Activated naive CD4-positive, alpha-beta T cell treated with anti-CD3 and anti-CD28 coated beads for 36 hours (primary cell): ENCODE measurements at places on chromosomes 5 and 9. TPM values are rescaled to one million over a fixed set of nuclear protein-coding genes. Genes with fewer than 3 reads are reported as not detected.

The SLC6A3 gene
- not detected for total RNA-seq

DNA sequence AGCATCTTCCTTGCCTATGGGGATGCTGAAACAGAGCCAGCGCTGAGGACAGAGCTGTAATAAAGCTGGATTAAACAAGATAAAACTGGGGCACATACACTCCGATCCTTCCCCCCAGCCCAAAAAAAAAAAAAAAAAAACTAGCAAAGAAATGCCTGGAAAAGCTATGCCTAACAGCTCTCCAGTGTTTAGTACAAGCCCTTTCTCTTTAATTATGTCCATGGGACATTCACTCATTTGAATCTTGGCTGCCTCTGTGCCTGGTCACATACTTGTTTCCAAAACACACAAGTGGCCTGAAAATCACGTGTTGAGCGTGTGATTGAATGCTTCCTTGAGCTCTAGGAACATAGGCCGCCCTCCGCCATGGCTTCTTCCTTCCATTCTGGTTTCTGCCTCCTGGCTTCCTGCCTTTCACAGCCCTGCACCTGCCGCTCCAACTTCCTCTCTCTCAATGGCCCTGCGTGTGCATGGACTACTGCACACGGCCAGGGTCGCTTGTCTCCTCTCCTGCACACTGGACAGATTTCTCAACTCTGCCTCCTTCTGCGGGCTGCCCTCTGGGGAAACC is 111.0 kb upstream of the RETREG1 start:
- no peaks in the 10 kb centered on the region for H3K36me3 ChIP-seq
- peaks cover 2% of the 10 kb centered on the region for H3K27me3 ChIP-seq
- peaks cover 12% of the 10 kb centered on the region for H3K4me1 ChIP-seq
- no peak overlapping the region for H3K4me3 ChIP-seq

GRCh38 chr5:88727705-88728313 is 155.2 kb downstream of the MEF2C start:
- no peak for DNase-seq
- H3K27ac ChIP-seq, result no peak overlapping the region
- no peak overlapping the region for H3K4me3 ChIP-seq
- no peaks in the 10 kb centered on the region for H3K36me3 ChIP-seq
- peaks cover 10% of the 10 kb centered on the region for H3K27me3 ChIP-seq
- H3K4me1 ChIP-seq, result no peaks in the 10 kb centered on the region

DNA sequence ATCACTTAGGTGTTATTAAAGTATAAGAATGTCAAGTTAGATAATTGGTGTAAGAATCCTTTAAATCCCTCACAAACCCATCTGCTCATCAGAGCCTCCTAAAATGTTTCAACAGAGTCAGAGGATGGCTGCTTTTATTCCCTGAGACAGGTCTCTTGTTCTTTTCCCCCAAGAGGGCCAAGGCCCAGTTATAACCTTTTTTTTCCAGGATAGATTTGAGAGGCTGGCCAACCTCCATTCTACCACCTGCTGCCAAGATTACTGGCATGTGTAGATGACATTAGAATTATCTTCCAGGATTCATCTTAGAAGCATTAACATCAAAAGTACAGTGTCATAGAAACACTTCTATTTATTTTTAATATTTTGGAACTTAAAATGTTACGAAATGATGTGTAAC is 305.1 kb downstream of the TRPM3 start:
- H3K36me3 ChIP-seq, result no peaks in the 10 kb centered on the region
- H3K4me3 ChIP-seq, result no peak overlapping the region
- no peak for DNase-seq
- H3K27ac ChIP-seq, result no peak overlapping the region
- H3K27me3 ChIP-seq, result peaks cover 2% of the 10 kb centered on the region
- H3K4me1 ChIP-seq, result no peaks in the 10 kb centered on the region

DNA sequence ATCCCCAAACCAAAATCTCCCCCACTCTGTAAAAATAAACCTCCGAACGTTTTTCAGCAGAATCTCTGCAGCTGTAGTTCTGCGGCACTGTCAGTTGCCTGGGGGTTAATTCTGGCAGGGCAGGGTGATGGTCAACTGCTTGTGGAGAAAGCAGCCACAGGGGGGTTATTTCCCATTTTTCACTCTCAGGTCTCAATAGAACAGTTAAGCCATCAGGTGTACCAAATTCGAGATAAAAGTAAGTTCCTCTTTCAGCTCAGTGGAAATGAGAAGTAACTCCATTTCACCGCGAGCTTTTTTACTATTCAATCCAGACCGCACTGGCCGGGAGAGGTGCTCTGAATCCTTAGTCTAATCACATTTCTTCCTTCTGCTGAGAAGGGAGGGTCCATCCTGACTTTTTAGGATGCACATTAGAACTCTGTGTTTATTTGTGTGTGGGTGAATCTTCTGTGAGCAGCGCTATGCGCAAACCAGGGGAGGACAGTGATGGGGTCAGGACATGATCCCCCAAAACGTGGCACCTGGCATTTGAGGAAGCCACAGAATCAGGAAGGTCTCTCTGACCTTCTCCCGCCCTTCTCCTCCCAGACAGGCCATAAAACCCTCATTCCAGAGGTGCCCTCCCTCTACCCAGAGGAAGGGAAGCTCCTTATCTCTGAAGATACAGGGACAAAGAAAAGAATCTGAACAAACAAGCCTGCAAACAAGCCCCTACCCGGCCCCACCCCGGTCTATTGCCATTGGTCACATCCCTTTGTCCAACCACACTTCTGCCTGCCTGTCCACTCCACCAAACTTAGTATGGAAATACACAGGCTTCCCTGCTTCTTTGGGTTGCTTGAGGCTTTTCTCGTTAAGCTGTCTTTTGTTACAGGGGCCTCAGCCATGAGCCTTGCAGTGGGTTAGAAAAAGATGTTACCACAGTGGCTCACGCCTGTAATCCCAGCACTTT is 229.0 kb downstream of the ROR2 start:
- H3K4me1 ChIP-seq, result no peaks in the 10 kb centered on the region
- H3K27me3 ChIP-seq, result peaks cover 48% of the 10 kb centered on the region
- no peak overlapping the region for H3K27ac ChIP-seq
- H3K36me3 ChIP-seq, result no peaks in the 10 kb centered on the region

The TMEM215 gene
- not detected for total RNA-seq

DNA sequence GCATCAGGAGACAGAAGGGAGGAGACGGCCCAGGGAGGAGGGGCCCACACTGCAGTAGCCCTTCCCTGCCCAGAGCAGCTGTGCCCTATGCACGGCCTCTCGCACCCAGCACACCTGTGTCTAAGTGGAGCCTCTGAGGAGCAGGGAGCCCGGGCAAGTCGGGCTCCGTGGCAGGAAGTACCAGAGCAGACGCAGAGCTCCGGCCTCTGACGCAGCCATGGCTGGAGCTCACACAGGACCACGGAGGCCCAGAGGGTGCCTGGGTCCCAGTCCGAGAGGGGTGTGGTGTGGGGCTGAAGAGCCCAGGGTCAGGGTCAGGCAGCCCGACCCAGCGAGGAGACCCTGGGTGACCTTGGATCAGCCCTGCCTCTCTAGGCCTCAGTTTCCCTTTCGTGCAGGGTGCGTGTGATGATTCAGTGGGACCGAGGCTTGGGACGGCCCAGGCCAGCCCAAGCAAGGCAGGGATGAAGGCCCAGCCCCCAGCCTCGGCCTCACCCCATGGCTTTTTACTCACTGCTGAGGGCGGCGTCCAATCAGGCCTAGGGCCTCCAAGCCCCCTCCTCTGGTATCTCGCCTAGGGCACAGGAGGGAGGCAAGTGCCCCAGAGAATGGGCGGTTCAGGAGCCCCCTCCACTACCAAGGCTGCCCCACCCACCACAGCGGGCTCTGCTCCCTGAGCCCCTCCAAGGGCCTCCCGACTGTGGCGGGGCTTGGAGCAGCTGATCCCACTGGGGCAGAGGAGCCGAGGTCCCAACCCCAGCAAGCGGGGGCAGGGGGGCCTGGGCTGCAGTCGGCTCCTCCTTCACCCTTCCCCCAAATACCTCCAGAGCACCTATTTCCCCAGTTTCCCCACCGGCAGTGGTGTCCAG is 4.3 kb upstream of the AGPAT2 start:
- H3K4me3 ChIP-seq, result no peak overlapping the region
- H3K4me1 ChIP-seq, result no peaks in the 10 kb centered on the region
- H3K27me3 ChIP-seq, result peaks cover 2% of the 10 kb centered on the region
- H3K27ac ChIP-seq, result no peak overlapping the region
- no peaks in the 10 kb centered on the region for H3K36me3 ChIP-seq
- DNase-seq, result no peak

GRCh38 chr9:87763286-87763685 is 37.4 kb downstream of the CTSL start:
- no peak for DNase-seq
- H3K4me3 ChIP-seq, result no peak overlapping the region
- peaks cover 2% of the 10 kb centered on the region for H3K4me1 ChIP-seq
- H3K27me3 ChIP-seq, result no peaks in the 10 kb centered on the region

DNA sequence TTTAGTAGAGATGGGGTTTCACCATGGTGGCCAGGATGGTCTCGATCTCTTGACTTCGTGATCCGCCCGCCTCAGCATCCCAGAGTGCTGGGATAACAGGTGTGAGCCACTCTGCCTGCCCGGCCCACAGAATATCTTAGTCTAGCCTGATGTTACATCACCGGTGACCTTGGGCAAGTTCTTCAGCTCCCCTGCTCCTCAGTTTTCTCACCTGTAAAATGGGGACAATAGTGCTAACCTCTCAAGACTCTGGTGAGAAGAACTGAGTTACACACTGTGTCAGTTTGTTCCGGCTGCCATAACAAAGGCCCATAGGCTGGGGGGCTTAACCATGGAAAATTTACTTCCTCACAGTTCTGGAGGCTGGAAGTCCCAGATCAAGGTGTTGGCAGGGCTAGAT is 12.5 kb upstream of the HABP4 start:
- no peaks in the 10 kb centered on the region for H3K4me1 ChIP-seq
- no peak for DNase-seq
- no peak overlapping the region for H3K4me3 ChIP-seq
- H3K36me3 ChIP-seq, result no peaks in the 10 kb centered on the region
- H3K27ac ChIP-seq, result no peak overlapping the region
- no peaks in the 10 kb centered on the region for H3K27me3 ChIP-seq

GRCh38 chr9:137299938-137300337 is 2.1 kb downstream of the NRARP start:
- DNase-seq, result no peak
- no peak overlapping the region for H3K27ac ChIP-seq
- H3K36me3 ChIP-seq, result no peaks in the 10 kb centered on the region
- peaks cover 21% of the 10 kb centered on the region for H3K27me3 ChIP-seq
- H3K4me1 ChIP-seq, result peaks cover 7% of the 10 kb centered on the region

The PCDHGB6 gene
- total RNA-seq, result 0.05 TPM

The F12 gene
- total RNA-seq, result 5.4 TPM

DNA sequence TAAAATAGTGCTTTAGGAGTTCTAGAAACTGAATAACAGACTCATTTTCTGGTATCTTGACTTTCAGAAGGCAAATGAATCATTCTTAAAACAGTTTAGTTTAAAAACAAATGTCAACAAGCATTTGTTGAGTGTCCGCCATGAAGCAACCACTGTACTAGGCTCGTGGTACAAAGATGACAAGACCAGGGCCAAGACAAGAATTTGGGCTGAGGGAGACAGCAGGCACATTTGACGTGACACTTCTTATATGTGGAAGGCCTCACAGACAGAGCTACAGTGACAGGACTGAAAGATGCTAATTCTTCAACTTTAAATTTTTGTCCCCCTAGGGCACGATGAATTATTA is 14.4 kb upstream of the ZNF131 start:
- no peak overlapping the region for H3K4me3 ChIP-seq
- H3K27ac ChIP-seq, result peak overlapping the region; percentile 87
- no peaks in the 10 kb centered on the region for H3K36me3 ChIP-seq
- H3K27me3 ChIP-seq, result no peaks in the 10 kb centered on the region
- DNase-seq, result peak; percentile 34
- H3K4me1 ChIP-seq, result peaks cover 49% of the 10 kb centered on the region

GRCh38 chr9:21730899-21731298 is 71.5 kb upstream of the MTAP start:
- no peaks in the 10 kb centered on the region for H3K4me1 ChIP-seq
- no peaks in the 10 kb centered on the region for H3K36me3 ChIP-seq
- no peak for DNase-seq
- H3K27ac ChIP-seq, result no peak overlapping the region
- H3K4me3 ChIP-seq, result no peak overlapping the region
- no peaks in the 10 kb centered on the region for H3K27me3 ChIP-seq

The FBP1 gene
- 1.9 TPM for total RNA-seq

DNA sequence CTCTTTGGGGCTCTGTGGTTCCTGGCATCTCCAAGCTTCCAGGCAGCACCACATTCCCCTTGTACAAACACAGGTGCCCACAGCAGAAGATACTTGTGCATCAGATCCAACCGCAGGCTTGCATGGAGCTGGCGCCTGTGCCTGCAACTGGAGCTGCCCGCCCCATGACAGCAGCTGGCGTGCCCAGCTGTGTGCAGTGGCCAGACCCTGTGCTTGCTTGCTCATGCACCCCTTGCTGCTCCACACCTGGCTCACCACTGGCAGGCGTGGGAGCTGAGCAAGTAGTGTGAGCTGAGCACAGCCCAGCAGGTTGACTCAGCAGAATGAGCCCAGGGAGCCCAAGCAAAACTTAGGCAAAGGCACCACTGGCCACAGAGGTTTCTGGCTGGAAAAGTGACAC is 84.4 kb upstream of the STARD4 start:
- no peaks in the 10 kb centered on the region for H3K4me1 ChIP-seq
- no peak overlapping the region for H3K4me3 ChIP-seq
- peaks cover 5% of the 10 kb centered on the region for H3K27me3 ChIP-seq
- DNase-seq, result no peak
- H3K27ac ChIP-seq, result no peak overlapping the region
- no peaks in the 10 kb centered on the region for H3K36me3 ChIP-seq

The LRRTM2 gene
- total RNA-seq, result not detected

The PCSK5 gene
- 5.7 TPM for total RNA-seq

- H3K4me3 ChIP-seq, result no peak overlapping the region
- no peak for DNase-seq
- no peaks in the 10 kb centered on the region for H3K27me3 ChIP-seq
- no peak overlapping the region for H3K27ac ChIP-seq
- H3K36me3 ChIP-seq, result no peaks in the 10 kb centered on the region
Measured at GRCh38 chr5:145072889-145073288, 762.3 kb downstream of the PRELID2 start.

DNA sequence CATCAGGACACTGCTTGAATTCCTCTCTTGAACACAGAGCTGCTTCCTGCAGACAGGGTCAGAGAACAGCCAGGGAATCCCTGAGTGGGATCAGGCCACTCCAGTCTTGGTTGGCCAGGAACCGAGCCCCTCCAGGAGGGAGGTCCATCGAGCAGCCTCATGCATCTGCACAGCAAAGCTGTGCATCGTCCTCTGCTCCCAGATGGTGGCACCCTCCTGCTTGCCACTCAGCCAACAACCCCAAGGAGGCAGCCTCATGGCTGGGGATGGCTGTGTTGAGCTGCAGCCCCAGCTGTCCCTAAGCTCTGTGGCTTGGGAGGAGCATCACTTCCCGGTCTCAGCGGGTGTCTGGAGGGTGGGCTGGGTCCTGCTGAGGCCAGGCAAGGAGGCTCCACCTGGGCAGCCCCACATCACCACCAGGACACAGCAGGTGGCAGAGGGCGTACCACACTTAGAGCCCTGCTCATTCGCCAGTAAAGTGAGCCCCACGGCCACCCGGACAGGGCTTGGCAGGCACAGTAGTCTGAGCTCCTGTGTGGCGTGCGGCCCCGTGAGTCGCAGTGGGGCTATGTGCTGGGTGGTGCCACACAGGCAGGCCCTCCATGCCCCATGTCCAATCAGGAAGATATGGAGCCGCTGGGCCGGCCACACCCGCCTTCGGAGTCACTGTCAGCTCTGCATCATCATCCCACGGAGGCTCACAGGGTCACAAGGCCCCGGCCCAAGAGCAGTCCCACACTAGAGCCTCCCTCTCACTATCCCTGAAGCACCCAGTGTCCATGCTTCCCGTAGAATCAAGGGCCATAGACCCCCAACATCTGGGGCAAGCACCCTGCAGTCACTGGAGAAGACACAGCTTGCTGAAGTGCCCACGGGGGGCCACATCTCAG is 11.9 kb downstream of the LPCAT1 start:
- peaks cover 18% of the 10 kb centered on the region for H3K4me1 ChIP-seq
- no peaks in the 10 kb centered on the region for H3K27me3 ChIP-seq
- peaks cover 6% of the 10 kb centered on the region for H3K36me3 ChIP-seq
- H3K27ac ChIP-seq, result no peak overlapping the region
